Hair follicle dermal papilla cell (primary cell): ENCODE measurements at places on chromosomes 11 and 22. TPM values are rescaled to one million over a fixed set of nuclear protein-coding genes. Genes with fewer than 3 reads are reported as not detected.

The IGLL1 gene
- total RNA-seq = not detected in 2 replicates

The OR4C5 gene
- total RNA-seq = not detected in 2 replicates

The NNMT gene
- 713 and 732 TPM in 2 replicates for total RNA-seq

The P2RX6 gene
- 11.5 and 14.0 TPM in 2 replicates for total RNA-seq

The SAA2 gene
- not detected in 2 replicates for total RNA-seq

The ACTN3 gene
- 0.16 TPM in 1 of 2 replicates, not detected in the other for total RNA-seq

The SPTBN2 gene
- total RNA-seq = 0.24 and 0.81 TPM in 2 replicates

The MDK gene
- total RNA-seq = 12.3 and 13.6 TPM in 2 replicates
